ENCODE measurements at places on chromosomes 12 and 14. TPM values are rescaled to one million over a fixed set of nuclear protein-coding genes. Genes with fewer than 3 reads are reported as not detected.

SPX gene
- 0.81 TPM for total RNA-seq

DPY19L2 gene
- 13.5 TPM for total RNA-seq

CNIH1 gene
- total RNA-seq: 142 TPM

SOX5 gene
- total RNA-seq: 36.8 TPM

ALDH2 gene
- 135 TPM for total RNA-seq

SCN8A gene
- 0.54 TPM for total RNA-seq

RTL1 gene
- total RNA-seq: not detected

FBXO21 gene
- total RNA-seq: 48.9 TPM

TMTC1 gene
- total RNA-seq: 160 TPM

Measured in thoracic aorta (tissue), 2 donors.